Mesothelial cell of epicardium (in vitro differentiated cells): ENCODE measurements at places on chromosomes 12 and 14. TPM values are rescaled to one million over a fixed set of nuclear protein-coding genes. Genes with fewer than 3 reads are reported as not detected.

The PARPBP gene
- 13.7 to 15.3 TPM (median 15.0 TPM) in 3 replicates for total RNA-seq

The RAB15 gene
- 23.1 to 25.0 TPM (median 24.5 TPM) in 3 replicates for total RNA-seq

The L3HYPDH gene
- total RNA-seq, result 27.6 to 31.9 TPM (median 27.9 TPM) in 3 replicates

The OR4E2 gene
- not detected in 3 replicates for total RNA-seq

The ZNF664 gene
- 112 to 122 TPM (median 116 TPM) in 3 replicates for total RNA-seq

The TPH2 gene
- not detected in 3 replicates for total RNA-seq

The SERPINA5 gene
- total RNA-seq, result 0.16 to 0.44 TPM (median 0.29 TPM) in 3 replicates

The SERPINA4 gene
- not detected in 3 replicates for total RNA-seq

The RPL41 gene
- 3,814 to 4,057 TPM (median 4,017 TPM) in 3 replicates for total RNA-seq

DNA sequence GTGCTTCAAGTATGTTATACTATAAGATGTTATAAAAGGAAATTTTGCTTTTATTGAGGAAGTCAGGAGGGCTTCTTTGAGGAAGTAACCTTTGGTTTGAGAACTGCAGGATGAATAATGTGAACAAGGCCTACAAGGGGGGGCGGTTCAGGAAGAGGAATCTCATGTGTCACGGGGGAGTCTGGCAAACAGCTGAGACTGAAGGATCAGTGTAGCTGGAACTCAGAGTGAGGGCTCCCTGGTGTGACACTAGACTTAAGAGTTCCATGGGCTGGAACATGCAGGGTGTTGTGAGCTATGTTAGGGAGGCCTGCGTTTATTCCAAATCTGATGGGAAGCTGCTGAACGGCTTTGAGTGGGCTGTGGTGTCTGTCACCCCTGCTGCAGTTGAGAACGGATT, 62.3 kb downstream of the UNC79 start:
- no peak for DNase-seq

DNA sequence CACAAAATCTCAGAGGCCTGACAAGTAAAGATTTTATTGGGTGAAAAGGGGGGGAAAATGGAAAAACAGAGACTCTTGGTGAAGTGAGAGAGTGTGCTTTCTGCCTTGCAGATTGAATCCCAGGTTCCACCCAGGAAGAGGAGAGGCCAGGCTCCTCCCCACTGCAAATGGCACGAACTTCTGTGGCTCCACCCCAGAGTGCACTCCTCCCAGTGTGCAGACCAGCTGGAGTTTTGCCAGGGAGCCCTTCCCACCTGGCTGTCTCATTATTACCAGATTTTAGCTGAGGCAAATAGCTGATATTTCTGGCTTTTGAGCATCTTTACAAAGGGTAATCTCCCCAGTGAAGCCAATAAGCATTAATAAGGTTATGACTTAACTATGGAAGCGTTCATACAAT, 51.9 kb downstream of the TESPA1 start:
- DNase-seq, result no peak

DNA sequence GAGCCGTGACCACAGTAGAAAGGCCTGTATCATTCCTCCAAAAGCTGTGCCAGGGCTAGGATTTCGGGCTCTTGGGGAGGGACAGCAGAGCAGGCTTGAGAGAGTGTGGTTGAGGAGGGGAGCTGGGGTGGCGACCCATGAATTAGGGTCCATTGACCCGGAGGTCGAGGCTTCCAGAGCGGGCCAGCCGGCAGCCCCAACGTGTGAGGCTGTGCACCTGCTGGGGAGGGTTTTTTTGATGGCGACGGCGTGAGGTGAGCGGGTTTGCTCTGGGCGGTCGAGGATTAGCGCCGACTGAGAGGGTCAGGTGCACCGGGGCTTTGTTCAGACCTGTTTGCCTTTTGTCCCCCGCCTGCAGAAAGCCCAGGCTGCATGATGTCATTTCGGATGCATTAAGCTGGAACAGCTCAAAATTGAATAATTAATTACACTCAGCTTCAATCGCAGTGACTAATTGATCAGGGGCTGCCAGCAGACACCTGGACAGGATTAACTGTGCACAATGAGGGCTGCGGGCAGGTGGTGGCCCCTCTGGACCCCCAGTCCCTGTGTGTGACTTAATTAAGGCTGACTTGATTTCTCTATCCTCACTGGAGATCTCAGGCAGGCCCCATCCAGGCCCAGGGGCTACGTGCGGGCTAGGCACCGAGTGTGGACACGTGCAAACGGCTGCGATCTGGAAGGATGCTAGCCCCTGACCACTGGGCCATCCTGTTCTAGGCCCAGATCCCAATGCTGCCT, 42.1 kb upstream of the MEG3 start:
- no peak for DNase-seq

- DNase-seq, result no peak
These were observed 139.5 kb upstream of the OTX2 start for GRCh38 chr14:56949828-56950227.

DNA sequence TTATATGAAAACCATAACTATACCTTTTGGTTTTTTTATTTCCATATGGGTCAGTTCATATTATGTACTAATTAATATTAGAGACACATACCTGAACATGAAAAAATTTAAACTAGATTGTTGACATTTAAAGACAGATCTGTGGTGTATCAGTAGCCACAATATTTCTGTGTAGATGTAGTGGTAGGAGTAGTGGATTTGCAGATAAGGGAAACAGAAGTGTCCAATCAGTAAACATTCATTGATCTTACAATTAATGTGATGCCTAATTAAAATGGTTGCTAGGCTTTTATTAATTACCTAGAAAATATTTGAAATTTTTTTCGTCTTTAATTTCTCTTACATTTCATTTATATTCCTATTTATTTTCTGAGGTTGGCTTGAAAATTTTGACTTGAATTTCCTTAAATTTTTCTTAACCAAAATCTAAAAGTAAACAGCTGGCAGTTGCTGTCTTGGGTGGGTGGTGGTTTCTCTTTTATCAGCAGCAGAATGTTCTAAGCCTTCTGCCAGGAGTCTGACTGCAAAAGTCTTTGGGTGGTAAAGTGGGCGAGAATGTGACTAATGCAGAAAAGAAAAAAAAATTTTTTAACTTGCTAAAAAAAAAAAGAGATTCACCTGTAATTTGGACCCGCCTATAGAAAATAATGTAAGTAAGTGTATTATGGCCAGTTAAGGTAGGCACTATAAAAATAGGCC, 2.4 kb downstream of the FGFR1OP2 start:
- no peak for DNase-seq

DNA sequence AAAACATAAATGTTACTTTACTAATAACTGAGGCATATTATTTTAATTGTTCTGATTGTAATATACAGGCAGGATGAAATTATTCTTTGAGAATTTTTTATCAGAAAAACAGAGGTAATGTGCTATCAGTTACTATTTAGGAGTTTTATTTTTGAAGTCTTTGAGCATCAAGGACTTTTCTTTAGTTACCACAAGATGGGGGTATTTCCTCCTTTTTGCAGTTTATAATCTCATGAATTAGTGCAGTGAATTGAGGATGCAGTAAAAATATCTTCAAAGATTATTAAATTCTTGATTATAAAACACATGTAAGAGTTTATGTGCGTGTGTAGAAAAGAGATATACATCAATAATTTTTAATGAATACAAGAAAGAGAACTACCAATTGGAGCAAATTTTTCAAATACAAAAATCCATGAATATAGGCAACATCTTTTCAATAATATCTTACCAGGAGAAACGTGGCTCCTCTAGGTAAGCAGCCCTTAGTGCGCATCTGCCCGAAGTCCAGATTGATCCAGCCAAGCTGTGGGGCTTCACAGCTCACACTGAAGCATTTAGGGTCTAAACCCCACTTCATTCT, 71.6 kb downstream of the ERGIC2 start:
- DNase-seq, result no peak

- DNase-seq, result no peak
These were observed 84.6 kb downstream of the GALNT9 start for GRCh38 chr12:132244724-132245295.

DNA sequence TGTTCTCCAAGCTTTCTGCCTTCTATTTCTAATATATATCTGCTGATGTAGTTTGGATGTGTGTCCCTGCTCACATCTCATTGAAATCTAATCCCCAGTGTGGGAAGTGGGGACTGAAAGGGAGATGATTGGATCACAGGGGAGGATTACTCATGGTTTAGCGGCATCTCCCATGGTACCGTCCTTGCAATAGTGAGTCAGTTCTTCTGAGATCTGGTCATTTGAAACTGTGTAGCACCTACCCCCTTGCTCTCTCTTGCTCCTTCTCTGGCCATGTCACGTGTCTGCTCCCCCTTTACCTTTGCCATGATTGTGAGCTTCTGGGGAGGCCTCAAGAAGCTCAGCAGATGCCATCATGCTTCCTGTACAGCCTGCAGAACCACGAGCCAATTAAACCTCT, 26.2 kb upstream of the ALX1 start:
- no peak for DNase-seq

GRCh38 chr14:92645841-92646478, 102.5 kb downstream of the LGMN start:
- DNase-seq, result no peak

- DNase-seq, result no peak
These were observed 87.2 kb downstream of the SCN8A start for GRCh38 chr12:51678086-51678724.

GRCh38 chr12:1094714-1095113, 103.7 kb downstream of the ERC1 start:
- DNase-seq, result no peak

- DNase-seq, result no peak
These were observed 3.0 kb downstream of the GALNT6 start for GRCh38 chr12:51388069-51388799.

DNA sequence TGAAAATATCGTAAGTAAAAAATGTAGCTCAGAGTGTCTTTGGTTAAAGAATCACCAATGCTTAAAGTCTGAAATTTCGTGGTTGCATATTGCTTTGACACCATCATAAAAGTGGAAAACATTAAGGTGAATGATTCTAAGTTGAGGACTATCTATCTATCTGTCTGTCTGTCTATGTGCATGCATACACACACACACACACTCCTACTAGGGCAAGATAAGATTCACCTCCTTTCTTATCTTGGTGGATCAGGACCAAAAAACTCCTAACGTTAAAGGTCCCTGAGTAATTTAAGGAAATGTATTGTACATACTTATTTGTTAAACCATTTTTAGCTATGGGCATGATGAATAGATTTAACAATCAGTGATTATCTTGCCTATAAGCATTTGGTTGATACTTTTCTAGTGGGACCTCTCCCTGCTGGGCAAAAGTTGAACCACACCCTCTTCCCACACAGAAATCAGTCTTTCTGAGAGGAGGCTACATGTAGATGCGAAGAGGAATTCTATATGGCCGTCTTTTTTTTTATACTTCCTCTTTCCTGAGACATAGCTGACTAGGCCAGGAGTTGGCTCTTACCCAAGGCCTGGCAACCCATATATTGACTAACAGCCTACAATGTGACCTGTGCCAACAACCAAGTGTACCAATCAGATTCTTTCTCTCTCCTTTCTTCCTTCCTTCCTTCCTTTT, 19.3 kb upstream of the LLPH start:
- DNase-seq, result no peak

GRCh38 chr14:90892970-90893369, 76.7 kb upstream of the TTC7B start:
- no peak for DNase-seq

DNA sequence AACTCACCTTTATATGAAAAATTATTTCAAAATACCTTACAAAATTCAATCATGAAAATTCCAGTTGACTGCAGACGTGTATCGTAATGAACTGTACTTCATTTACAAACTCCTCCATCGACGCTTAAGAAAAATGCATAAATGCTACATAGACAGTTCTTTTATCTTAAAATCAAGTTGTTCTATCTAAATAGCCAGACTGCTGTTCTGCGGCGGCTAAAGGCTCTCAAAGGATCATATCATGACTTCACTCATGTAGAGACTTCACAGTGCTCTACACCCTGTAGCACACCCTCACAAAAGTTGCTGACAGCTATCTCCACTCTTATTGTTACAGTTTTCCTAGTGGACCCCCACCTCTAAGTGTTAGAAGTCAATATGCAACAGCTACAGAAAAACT, 5.2 kb downstream of the KRAS start:
- DNase-seq, result no peak

GRCh38 chr12:126095748-126096510, 1030.7 kb downstream of the AACS start:
- no peak for DNase-seq

DNA sequence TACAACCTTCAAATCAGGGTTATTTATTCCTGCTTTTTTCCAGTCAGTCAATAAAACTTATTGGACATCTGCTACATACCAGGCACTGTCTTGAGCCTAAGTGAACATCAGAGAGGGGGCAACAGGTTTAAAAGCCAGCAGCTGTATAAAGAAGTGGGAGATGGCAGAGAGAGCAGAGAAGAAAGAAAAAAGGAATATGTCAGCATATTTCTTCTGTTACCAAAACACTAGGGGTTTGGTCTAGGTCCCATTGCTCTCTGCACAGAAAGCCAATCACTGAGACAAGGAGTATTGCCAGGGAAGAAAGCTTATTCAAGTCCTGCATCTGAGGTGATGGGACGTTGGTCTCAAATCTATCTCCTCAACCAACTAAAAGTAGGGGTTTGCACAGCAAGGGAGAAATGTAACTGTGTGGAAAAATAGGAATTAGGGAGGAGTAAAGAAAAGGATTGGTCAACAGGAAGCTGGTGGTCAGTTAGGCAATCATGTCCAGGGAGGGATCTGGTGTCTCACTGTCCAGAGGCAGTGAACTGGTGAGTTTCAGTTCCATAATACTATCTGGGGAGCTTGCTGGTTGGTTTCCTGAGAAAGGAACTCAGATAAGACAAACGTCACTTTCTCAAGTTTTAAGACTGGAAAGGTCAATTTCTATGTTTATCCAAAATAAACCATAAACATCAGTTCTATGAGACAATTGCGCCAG, 107.5 kb downstream of the PHLDA1 start:
- no peak for DNase-seq

GRCh38 chr12:9379023-9379742, 171.0 kb upstream of the PZP start:
- no peak for DNase-seq

DNA sequence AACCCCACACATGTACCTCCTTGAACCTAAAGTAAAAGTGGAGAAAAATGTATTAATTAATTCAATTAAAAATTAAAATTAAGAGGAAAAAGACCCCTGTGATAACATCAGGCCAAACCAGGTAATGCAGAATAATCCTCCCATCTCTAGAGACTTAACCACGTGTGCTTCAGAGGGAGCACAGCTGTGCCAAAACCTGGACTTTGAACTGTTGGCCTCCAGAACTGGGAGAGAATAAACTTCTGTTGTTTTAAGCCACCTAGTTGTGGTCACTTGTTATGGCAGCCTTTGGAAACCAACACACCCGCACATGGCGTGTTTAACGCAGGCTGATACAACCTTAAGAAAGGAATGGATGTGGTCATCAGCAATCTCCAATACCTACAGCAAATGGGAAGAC, 23.8 kb downstream of the OAS2 start:
- no peak for DNase-seq

DNA sequence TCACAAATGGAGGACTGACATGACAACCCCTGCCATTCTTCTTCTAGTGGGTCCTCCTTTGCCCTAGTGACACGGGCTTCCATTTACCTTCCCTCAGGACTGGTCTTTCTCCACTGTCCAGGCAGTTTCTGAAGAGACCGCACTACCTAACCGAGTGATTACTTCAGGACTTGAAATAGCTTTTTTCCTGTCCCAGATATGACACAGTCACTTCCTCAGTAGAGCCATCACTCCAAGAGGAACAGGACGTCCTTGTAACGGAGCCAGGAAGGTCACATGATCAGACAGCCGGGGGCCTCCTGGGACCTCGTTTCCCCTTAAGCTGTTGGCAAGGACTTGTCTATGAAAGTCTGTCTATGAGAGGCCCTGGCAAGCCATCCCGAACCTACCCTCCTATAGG, 62.3 kb downstream of the FOS start:
- no peak for DNase-seq
